ENCODE measurements at places on chromosomes 4 and X. TPM values are rescaled to one million over a fixed set of nuclear protein-coding genes. Genes with fewer than 3 reads are reported as not detected.

DNA sequence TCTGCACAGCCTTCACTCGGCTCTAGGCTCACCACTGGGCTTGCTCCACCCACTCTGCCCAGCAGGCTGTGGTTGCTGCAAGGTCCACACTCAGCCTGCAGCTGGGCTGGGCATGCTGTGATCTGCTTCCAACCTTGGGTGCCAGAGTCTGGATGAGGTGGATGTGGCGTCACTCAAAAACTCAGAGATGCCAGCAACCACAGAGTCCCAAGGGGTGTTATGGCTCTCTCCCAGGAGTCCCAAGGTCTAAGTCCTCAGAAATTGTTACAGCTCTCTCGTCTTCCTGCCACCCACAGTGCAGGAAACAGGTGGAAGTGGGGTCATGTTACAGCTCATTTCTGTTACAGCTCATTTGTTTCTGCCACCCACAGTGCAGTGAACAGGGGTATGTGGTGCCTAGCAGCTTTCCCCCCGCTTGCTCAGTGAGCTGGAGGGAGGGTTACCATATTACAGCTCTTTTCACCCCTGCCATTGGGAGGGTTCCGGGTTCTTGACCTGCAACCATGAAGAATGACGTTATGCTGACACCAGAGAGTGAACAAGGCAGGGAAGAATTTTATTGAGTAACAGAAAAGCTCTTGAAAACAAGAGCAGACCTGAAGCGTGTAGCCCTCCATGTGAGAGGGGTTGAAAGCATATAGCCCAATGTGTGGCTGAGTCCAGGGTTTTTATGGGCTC is 893.9 kb downstream of the PCDH7 start:
- DNase-seq = no peak

GRIA2 gene
- 19.2 TPM for total RNA-seq

XK gene
- 1.7 TPM for total RNA-seq

- DNase-seq = no peak
Measured at GRCh38 chr4:75985116-75985515, 5.6 kb downstream of the SDAD1 start.

DNA sequence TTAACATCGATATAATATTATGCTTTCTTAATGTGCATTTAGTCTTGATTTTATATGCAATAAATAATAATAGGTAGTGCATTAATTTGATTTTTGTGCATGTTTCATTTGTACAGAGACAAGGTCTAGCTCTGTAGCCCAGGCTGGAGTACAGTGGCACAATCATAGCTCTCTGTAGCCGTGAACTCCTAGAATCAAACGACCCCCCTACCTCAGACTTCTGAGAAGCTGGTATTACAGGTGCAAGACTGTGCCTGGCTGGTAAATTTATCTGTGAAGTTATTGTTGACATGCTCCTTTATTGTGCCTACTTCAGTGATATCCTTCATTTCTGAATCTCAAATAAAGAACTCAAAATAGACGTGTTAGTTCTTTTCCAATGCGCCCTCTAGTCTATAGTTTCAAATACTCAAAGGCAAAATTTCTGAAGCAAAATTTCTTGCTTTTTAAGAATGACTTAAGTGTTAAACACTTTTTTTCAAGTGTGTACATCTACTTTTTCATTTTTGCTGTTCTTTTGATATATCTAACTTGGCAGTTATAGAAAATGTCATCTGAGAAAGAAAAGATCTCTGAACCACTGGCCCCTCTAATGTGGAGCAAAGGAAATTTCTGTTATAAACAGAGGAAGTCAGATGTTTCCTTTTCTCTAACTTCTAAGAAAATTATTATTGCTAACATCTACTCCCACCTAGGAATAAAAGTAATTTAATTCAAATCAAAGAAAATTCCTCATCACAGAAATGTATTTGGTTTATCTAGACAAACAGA is 28.3 kb upstream of the GUCY1A1 start:
- DNase-seq = no peak

FAM241A gene
- 7.1 TPM for total RNA-seq

DNA sequence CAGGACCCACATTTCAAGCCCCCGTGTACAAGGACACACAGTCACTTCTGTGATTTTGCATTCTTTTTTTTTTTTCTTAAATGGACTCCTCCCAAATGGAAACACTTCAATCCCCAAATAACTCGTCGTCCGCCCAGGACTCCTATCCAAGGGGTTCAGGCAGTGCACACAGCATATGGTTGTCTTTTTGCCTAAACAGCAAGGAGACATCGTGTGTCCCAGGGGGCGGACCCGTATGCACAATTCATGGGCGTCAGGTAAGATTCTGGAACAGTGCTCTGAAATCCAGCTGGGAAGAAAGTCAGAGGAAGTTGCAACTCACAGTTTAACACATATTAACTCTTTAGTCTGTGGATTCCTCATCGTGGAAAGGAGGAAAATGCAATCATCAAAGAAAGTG is 231.3 kb downstream of the SHOX start:
- no peak for DNase-seq

DNA sequence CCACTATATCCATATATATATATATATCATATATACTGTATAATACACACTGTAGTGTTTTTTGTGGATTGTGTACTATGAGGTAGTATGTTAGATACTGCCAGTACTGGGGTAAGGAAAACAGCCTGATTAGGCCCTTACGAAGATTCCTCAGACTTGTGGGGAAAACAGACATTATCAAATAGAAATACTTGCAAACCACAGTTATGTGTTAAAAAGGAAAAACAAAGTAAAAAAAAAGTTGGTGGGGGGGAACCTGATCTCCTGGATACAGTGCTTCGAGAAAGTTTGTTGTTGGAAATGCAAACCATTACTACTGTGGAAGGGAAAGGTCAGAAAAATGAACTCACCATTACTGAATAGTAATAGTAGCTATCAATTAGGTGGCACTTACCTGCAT is 53.0 kb downstream of the PKD2 start:
- DNase-seq = no peak

STATH gene
- total RNA-seq = not detected

GRCh38 chrX:49309401-49309981 is 6.0 kb downstream of the GAGE10 start:
- no peak for DNase-seq

DNA sequence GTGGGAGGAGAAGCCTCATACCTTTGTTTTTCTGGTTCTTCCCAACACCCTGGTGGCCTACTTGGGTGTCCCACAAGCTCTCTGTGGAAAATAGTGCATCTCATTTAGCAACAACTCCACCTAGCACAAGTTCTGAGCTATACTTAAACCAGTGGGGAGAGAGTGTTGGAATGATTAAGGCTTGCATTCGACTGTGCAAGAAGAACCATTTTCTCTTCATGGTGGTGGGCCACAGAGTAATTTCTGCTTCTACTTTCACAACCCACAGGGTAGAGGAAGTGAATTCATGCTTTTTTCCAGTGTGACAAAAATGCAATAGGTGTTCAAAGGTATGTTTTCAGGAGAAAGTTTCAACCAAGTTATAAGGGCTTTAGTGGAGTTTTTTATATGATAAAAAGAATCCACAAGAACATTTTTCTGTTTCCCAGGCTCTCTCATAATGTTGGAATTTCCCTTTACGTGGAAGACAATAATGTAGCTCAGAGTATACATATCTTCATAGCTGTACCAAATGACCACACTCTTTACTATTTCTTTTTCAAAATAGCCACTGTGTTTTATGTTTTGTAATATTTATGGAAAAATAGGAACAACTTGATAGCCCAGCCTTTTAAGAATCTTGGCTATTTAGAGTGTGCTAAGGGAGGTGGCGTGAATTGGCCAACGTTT is 80.3 kb upstream of the HHIP start:
- no peak for DNase-seq

DNA sequence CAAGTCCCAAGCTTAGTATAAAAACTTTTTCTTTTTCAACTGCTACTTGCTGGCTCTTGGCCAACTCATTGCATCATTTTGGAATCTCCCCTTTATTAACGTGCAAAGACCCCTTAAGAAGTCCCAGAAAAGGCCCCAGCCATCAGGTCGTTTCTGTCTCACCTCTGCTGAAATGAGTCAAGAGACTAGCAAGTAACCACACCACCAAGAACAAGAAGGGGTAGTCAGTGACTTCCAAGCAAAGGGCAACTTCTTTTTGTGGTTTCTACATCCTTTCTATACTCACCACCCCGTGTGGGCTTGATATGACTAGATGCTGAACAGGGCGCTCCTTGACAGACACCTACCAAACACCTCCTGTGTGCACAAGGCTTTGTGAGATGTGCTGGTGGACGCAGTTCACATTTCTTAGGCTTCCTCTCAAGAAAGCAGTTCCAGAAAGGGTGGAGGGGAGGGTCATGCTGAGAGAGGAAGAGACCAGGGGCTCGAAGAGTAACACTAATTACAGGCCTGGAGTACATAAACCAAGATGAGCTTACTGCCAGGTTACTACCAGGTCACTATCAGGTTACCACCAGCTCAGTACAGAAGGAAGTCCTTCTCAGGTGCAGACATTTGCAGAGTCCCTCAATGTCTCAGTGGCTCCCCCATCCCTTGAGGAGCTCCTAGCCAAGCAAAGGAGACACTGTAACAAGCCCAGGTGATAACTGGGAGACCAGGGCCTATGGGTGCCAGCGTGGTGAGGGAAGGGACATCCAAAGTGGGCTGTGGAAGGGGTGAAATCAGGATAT is 19.3 kb downstream of the JAKMIP1 start:
- peak; percentile 22 for DNase-seq

GRCh38 chr4:143071351-143071750 is 113.4 kb upstream of the USP38 start:
- DNase-seq = no peak

RIBC1 gene
- total RNA-seq = 0.48 TPM

- DNase-seq = no peak
Measured at GRCh38 chr4:186148336-186148975, 42.9 kb upstream of the CYP4V2 start.

DNA sequence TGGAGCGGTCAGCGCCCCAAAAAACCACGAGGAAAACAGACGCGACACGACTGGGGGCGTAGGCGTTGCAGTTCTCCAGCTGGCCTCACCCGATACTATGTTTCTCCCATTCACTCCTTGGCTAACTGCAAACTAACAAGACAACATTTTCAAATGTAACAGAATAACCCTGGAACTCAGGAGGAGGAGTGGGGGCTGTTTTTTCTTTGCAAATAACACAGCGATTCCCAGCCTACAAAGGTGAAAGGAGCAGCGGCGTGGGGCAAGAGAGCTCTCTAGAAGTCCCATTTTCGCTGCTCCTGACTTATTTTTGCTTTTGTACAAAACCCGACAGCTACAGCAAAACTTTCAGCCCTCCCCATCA is 1.6 kb downstream of the SOX3 start:
- no peak for DNase-seq

P2RY10 gene
- 0.75 TPM for total RNA-seq

DNA sequence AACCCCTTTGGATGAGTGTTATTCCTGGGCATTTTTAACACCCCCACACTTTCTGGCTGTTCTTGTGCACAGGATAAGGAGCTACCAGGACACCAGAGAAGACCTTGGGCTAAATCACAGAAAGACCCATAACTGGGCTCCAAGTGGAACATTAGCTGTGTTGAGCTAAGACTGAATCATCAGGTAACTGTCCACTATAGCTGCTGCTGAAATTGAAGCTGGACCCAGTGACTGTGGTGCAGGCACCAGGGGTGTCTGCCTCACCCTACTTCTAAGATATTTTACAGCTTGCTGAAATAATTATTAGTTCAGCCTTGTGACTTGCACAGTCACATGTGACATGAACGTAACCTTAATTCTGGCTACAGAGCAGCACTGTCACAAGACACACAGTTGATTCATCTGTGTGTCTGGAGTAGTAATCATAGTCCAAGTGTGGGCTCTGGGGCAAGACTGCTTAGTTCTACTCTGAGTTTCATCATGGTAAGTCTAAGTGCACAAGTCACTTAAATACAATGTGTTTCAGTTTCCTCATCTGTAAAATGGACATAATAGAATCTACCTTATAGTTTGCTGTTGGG is 127.4 kb downstream of the SLC39A8 start:
- no peak for DNase-seq

GAGE12D gene
- not detected for total RNA-seq

GRCh38 chrX:49184294-49185281 is 1.6 kb downstream of the PRICKLE3 start:
- peak; percentile 96 for DNase-seq

DNA sequence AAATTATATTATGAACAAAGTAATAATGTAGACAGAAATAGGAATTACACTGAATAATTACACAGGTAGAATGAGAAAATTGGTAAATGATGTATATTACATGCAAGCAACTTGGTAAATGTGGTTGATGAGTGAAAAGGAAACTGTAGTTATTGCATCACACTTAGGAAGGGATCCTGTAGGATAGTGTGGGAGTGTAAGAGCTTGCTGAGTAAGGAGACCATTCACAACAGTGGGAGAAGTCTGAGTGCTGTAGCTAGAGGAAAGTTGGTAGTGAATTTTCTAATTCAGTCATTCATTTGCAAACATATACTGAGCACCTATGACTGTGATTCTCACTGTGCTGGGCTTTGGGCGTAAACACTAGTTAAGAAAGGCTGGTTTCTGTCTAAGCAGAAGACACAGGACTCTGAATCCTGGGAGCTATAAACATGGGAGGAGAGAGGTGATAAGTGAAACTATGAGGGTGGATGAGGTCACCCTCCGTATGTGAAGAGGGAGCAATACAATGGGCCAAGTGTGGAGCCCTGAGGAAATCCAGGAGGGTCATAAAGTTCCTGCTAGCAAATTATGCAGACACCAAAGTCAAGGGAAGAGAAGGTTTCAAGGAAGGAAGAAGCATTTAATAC is 14.2 kb upstream of the CPE start:
- no peak for DNase-seq

DNA sequence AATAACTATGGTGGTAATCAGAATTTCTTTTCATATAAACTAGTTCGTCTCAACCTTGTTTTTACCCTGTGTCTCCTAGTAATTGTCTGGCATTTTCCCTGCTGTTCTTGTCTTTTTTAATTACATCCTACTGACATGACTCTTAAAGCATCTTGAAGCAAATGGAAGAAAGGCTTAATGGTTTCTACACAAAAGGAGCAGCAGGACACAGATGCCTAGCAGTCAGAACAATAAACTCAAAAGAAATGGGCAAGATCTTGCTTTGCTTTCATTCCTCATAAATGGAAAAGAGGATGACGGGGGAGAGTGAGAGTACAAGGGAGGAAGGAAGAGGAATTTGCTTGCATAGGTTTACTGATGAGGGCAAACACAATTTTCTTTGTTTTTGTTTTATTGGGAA is 293.2 kb upstream of the EMCN start:
- DNase-seq = no peak

ARR3 gene
- total RNA-seq = not detected

DNA sequence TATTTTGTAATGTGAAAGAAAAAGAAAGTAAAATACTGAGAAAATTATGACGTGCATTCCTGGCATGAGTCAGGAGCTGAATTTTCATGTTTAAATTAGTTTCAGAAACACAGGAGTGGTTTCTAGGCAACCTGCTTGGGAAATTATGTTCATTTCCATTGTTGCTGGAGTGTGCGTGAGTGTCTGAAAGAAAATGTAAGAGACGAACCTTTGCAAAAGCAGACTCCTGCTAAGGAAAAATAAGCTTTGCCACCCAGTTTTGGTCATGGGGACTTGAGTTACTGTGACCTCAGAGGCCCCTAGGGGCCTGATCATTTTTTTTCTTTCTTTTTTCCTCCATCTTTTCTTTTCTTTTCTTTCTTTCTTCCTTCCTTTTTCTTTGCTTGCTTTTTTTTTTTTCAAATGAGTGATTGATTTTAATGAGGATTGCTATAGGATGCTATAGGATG is 18.8 kb upstream of the CHRNA9 start:
- no peak for DNase-seq

GRCh38 chr4:93732509-93732908 is 96.0 kb upstream of the ATOH1 start:
- DNase-seq = no peak
